ENCODE measurements at places on chromosomes 3 and 15.

- DNase-seq = no peak
These were observed 161.8 kb downstream of the EDEM1 start for GRCh38 chr3:5349343-5349742.

DNA sequence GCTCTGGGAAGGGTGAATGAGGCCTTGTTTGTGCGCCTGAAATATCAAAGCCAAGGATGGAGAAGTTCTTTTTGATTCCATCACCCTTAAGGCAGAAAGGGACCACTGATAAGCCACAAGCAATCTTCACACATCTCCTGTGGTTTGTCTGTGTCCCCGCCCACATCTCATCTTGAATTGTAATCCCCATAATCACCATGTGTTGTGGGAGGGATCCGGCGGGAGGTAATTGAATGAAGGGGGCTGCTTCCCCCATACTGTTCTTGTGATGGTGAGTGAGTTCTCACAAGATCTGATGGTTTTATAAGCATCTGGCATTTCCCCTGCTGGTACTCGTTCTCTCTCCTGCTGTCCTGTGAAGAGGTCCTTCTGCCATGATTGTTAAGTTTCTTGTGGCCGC, 329.6 kb upstream of the RGMA start:
- DNase-seq = no peak

DNA sequence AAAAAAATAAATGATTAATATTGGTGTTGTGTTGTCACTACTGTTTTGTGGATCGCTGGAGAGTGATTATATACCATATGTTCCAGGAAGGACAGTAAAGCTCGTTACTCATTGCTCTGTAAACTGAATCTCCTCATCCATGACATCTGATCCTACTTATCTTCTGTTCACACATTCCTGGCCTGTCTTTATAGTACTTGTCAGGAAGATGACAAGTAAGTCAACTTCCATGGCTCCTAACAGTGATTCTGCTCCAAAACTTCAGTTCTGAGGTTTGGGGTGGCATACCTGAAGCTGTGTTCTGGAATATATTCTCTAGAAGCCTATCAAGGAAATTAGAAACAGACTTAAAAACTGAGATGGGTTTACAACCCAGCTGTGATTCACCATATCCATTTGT, 288.9 kb downstream of the ZBBX start:
- DNase-seq = no peak

- no peak for DNase-seq
These were observed 78.9 kb upstream of the ZNF280D start for GRCh38 chr15:56812221-56812620.

GRCh38 chr15:25501828-25502446, 63.1 kb upstream of the UBE3A start:
- DNase-seq = peak; percentile 21

DNA sequence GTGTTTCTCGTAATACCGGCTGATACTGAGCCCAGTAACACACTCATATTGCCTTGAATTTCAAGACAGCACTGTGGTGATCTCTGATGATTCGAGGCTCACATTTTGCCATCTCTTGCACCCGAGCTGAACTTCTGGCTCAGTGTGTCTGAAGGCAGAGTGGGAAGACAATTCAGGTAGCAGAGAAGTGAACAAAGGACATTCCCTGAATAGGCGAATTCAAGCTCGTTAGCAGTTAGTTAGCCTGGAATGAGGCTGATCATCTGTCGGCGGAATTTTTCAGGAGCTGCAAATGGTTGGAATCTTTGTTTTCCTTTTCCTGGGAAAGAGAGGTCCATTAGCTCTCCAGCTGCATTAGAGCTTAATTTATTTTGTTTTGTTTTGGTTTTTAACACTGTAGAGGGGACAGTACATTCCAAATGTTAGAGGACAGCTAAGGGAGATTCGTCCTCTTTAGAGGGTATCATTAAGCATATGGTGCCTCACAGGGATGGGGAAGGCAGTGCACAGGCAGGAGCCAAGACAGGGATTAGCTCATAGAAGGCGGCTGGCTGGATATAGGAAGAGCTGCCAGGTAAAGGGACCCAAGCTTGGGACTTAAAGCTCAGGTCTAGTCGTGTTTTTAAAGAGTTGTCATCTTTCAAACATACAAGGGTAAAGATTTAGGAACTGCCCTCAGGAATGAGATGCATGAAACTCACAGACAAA, 119.7 kb upstream of the DLG1 start:
- DNase-seq = peak; percentile 28

- no peak for DNase-seq
These were observed 764.8 kb upstream of the CADM2 start for GRCh38 chr3:84194029-84194428.

GRCh38 chr3:18562364-18563154, 137.4 kb upstream of the SATB1 start:
- no peak for DNase-seq

DNA sequence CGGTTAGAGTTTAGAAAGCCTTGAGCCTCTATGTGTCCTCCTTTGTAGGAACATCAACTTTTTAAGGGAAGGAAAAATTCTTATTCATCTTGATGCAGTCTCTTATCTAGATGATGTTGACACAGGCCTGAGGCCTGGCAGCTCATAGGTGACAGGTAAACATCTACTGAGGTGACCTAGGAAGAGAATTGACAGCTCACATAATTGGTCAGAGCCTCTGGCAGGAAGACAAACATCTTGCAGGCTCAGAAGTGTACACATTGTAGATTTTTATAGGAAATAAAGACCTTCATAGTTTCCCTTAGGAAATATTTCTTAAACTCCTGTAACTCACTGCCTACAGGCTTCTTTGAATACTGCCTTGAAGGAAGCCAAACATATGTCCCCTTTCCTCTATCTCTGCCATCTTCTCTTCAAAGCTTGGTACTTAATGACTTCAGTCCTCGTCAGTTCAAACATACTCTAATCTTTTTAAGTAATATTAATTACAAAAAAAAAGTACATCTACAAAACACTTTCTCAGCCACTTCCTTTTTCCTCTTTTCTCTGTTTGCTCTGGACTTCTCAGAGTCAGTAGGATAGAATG, 341.3 kb downstream of the TBL1XR1 start:
- no peak for DNase-seq

GRCh38 chr3:144879701-144880100, 908.1 kb downstream of the DIPK2A start:
- no peak for DNase-seq

DNA sequence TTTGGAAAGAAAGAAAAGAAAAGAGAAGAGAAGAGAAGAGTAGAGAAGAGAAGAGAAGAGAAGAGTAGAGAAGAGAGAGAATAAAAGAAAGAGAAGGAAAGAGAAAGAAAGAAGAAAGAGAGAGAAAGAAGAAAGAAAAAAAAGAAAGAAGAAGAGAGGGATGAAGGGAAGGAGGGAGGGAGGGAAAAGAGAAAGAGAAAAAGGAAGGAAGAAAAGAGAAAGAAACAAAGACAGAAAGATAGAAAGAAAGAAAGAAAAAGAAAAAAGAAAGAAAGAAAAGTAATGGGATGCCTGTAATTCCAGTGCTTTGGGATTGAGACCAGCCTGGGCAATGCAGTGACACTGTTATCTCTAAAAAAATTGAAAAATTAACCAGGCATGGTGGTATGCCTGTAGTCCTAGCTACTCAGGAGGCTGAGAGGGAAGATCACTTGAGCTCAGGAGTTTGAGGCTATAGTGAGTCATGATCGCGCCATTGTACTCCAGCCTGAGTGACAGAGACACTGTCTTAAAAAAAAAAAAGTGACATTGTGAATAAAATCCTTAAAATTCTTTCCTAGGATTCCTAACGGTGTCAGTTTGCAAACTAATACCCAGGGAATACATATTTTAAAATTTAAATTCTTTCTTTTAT, 1.7 kb downstream of the RASL12 start:
- no peak for DNase-seq

DNA sequence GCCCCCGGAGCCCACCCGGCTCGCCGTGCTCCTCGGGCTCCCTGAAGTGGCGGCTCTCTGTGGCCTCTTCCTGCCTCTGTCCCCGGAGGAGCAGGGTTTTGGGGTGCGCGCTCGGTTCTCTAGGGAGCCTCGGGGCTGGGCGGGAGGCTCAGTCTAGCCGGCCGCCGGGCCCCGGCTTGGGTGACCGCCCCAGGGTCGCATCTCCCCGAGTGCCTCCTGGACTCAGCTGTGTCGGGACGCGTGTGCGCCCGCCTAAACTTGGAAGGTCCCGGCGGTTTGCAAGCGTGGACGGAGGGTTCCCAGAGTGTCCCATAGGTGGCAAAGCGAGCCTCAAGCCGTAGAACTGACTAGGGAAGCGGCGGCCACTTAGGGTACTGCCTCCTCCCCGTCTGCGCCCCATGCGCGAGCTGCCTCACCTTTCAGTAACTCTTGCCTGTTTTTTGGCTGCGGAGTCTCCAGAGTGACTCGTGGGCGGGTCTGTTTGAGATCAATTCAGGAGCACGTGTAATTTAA, 601 bp downstream of the ACTL6A start:
- peak; percentile 74 for DNase-seq

DNA sequence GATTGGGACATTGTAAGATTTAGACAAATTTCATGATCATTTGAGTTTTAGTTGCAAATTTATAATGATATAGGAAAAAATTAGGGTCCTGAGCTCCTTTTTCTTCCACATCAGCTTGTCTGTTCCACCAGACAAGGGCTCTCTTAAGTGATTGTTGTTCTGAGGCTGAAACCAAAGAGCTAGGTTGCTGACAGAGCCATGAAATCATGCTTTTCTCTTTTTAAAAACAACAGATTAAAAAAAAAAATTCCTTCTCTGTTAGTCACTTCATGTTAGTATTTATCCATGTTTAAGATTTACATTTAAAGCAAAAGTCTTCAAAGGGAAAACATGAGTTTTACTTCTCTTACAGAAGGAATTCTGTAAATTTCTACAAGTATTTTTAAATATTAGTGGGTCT, 56.8 kb downstream of the ATP2C1 start:
- no peak for DNase-seq

- DNase-seq = peak; percentile 85
These were observed 1.8 kb upstream of the PLXND1 start for GRCh38 chr3:129608087-129608935.

DNA sequence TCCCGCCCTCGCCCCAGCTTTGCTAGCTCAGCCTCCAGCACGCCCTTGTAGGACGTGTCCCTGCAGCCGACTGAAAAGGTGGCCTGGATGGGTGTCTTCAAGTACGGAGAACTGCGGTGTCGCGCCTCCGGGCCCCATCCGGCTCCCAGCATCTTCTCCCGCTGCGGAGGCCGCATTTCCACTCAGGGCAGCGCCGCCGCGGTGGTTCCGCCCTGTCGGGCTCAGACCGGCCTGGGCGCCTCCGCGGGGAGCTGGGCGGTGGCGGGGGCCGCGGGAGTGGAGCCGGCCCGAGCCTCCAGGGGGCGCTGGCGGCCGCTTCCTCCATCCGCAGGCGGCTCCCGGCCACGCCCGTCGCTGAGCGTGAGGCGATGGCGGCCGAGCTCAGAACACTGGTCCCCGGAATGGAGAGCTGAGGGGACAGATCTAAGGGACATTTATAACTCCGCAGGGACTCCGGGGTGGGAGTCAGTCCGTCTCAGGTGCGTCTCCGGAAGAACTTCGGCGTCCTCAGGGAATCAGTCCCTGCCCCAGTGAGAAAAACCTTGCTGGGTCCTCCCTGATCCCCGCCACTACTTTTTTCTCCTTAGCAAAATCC, 13.6 kb upstream of the SMCO1 start:
- DNase-seq = no peak

DNA sequence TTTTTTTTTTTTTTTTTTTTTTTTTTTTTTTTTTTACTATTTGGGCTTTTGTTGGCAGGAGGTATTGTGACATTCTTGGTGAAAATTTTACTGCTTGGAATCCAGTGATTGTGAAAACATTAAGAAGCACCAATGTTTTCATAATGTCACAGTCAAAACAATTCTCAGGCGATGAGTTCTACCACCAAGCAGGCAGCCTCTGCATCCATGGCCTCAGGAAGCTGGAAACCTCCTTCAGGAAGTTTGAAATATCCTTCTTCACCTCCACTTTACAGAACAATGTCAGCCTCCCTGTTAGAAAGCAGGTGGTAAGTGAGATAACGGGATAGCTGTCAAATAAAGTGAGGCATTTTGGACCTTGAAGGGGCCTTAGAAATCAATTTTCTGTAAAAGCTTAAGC, 98.3 kb downstream of the MEX3B start:
- DNase-seq = no peak

- DNase-seq = no peak
These were observed 59.2 kb upstream of the OSBPL11 start for GRCh38 chr3:125654526-125654925.

- no peak for DNase-seq
These were observed 57.1 kb upstream of the EOMES start for GRCh38 chr3:27779176-27779575.

- DNase-seq = no peak
These were observed 12.4 kb downstream of the BMF start for GRCh38 chr15:40096094-40096891.

GRCh38 chr15:35206060-35206675, 121.1 kb upstream of the NANOGP8 start:
- DNase-seq = no peak

- no peak for DNase-seq
These were observed 125.6 kb downstream of the PLOD2 start for GRCh38 chr3:146035366-146035765.

- DNase-seq = no peak
These were observed 45.7 kb downstream of the PDHB start for GRCh38 chr3:58387650-58388546.

GRCh38 chr15:52427804-52428203, 100.9 kb downstream of the MYO5A start:
- DNase-seq = peak; percentile 48

- DNase-seq = no peak
These were observed 95.4 kb downstream of the PLOD2 start for GRCh38 chr3:146065573-146066006.

DNA sequence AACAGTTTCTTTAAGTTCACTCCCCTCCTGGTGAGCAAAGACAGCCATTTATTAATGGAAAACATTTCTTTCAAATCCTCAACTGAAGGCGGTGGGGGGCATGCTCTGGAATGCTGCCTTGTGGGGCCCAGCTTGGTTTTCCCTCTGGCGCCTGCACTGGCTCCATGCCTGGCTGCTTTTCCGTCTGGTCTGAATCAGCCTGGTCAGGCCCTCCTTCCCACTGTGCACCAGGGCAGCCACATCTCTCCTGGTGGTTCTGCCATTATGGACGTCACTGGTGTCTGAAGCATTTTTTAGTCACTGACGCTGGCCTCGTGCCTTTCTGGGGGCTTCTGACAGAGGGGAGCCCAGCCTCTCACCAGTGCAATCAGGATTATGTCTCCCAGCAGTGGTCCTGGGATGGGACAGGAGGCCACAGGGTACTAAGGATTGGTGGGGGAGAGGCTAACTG, 57.6 kb upstream of the APEH start:
- DNase-seq = no peak
